Retinal pigment epithelial cell (primary cell): ENCODE measurements at places on chromosomes 5 and 9.
A peak's percentile ranks its signal among the peaks of the same experiment; 100 is the strongest.

DNA sequence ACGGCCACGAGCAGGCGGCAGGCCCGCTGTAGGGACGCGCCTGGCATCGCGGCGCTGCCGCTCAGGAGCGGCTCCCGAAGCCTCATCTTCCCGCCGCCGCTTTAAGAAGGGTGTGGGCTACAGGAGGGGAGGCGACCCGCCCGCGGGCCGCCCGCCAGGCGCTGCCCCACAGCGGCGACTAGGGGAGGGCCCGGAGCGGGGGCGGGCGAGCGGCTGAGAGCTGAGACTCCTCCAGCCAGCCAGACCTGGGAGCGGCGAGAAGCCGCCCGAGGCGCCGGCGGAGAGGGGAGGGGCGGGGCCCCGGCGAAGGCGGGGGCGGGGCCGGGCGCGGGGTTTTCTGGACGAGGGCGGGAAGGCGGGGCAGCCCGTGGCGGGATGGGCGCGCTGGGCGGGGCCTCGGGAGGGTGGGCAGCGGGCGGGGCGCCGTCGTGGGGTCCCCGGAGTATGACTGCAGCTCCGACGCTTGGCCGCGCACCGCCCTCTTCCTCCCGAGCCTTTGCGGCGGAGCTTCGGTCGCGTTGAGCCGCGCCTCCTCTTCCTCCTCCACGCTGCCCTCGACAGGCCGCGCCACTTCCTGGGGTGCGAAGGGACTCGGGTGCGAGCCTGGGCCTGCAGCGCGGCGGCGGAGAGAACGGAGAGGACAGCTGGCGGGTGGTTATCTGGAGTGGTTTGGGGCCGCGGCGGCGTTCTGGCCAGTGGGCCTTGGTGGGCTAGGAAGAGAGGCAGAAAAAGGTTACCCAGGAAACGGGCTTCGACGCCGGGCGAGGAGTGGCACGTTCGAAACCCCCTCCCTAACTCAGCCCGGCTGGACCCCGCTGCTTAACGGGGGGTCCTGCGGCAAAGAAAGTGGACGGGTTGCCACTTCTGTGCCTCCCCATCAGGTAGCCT, at the start of gene B4GALT1:
TSS of gene B4GALT1 (minus strand) at position 253 of the 888 bp plus-strand sequence. CDS start at position 86, 167 bp downstream.
- peak; percentile 68 for DNase-seq

DNA sequence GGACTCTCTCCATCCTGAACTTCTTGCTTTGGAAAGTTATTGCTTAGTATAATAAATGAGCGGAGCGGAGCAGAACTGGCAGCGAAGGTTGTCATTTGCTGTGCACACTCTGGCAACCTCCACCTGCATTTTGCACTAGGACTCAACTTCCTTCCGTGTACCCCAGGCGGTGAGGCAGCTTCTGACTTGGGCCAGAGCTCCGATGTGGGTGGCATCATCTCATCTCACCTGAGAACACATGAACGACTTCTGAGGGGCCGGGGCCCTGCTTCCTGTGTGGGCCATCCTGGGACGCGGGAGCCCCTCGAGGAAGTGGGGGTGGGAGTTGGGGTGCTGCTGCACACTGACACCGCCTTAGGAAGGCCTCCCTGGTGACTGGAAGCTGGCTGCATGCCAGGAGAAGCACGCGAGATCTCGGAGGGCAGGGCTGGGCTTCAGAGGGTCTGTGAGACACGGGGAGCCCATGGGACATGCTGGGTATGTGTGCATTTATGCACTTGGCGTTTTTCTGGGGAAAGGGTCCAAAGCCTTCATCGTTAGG, 56.5 kb upstream of the COL5A1 start:
- DNase-seq: no peak

DNA sequence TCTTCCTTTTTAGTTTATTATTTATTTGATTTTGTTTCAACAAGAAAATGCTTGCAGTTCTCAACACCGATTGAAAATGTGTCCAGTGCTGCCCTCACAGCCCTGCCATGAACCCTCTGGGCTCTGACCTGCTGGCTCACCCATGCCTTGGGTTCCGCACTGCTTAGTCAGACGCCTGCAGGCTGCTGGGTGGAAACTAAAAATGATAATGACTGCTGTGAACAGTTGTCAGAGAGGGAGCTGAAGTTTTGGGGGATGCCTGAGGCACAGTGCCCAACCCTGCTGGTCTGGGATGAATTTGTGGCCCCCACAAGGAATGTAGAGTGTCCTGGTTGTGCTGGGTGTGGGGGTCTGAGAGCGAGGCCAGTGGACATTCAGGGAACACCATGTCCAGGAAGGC, 22.2 kb upstream of the CFAP157 start:
- no peak for DNase-seq

DNA sequence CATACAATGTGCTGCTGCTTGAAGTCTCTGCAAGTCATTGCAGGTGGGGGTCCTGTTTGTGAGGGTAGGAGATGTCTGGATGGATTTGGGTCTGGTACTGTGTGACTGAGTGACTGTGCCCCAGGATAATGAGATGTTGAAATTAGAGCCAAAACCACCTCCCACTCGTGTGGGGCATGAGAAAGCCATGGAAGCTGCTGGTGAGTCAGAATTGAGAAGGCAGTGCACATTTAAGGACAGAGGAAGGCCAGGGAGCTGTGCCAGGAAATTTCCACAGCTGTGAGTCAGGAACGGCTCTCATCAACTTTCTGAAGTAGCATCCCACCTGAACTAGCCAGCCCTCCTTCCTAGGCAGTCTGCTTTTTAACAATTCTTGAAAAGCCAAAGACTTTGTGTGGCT, 229.8 kb downstream of the DRD1 start:
- peak; percentile 44 for DNase-seq

DNA sequence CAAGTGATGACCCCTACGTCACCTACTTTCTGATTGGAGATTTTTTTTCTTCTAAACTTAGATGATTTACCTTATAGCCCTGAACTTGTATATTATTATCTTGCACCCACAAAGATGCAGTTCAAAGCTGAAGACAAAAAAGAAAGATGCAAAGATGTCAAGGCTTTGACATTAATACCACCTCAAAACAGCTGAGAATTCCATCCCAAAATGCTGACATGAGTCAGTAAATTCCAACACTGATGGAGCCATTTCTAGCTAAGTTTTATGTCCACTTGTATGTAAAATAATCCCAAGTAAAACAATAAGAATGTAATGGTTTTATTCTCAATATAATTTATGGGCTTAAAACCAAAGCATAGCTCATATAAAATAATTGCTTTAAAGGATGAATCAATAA, 91.5 kb upstream of the CDH9 start:
- no peak for DNase-seq

- no peak for DNase-seq
Observed at GRCh38 chr5:105057001-105057436, 1494.4 kb upstream of the NUDT12 start.

DNA sequence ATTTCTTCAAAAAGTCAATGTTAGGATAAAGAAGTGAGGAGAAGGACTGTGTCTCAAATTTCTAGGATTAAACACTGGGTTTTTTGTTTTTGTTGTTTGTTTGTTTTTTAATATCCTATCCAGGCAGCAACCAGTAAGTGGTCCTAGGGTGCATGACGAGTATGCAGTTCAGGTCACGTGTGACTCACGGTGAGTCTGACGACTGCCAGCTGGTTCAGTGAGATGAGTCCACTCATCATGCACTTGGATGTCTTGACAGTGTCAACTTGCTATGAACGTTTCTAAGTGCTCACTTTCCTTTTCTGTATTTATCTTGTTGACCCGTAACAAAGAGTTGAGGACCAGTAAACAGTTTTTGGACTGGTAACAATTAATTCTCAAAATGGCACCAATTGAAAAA, 32.7 kb downstream of the ATG10 start:
- DNase-seq: no peak

DNA sequence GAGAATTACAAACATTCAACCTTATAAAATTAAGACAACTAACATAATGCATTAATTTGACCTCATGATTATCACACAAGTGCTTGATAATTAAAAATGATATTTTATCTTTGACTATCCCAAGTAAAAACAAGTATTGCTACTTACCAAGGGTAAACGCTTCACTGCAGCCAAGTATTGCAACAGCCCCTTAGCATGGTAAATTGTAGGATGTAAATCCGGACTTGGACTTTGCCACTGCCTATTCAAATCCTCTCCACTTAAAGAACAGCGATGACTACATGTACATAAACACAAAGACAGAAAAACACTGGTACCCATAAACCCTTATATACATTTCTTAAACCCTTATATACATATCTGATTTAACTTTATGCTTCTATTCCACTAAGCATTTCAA, 155.1 kb downstream of the AGTPBP1 start:
- DNase-seq: no peak

DNA sequence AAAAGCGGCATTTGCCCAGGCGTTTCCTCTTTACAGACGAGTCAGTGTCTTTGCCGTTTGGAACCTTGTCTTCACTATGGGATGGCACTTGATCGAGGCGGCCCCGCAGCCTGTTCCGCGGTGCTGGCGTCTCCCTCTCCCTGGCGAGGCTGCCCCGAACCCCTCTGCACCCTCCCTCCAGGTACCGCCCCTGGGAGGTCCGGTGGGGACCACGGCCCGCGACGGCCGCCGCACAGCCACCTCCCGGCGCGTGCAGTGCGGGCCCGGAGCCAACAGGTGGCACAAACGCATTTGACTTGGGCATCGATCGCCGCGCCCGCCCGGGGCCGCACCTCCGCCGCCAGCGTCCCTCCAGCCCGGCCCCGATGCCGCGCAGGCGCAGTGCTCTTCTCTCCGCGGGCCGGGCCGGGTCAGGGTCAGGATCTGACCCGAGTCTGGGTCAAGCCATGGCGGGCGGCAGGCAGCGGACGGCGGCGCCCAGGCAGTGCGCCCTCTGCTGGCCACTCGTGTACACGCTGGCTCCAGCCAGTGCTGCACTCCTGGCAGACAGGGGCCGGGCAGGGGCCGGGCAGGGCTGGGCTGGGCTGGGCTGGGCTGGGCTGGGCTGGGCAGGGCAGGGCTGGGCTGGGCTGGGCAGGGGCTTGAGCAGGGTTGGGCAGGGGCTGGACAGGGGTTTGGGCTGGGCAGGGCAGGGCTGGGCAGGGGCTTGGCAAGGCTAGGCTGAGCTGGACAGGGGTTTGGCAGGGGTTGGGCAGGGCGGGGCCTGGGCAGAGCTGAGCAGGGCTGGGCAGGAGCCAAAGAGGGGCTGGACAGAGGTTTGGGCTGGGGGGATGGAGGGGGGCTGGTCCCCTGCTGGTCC, 155.8 kb upstream of the IRX4 start:
- DNase-seq: no peak

DNA sequence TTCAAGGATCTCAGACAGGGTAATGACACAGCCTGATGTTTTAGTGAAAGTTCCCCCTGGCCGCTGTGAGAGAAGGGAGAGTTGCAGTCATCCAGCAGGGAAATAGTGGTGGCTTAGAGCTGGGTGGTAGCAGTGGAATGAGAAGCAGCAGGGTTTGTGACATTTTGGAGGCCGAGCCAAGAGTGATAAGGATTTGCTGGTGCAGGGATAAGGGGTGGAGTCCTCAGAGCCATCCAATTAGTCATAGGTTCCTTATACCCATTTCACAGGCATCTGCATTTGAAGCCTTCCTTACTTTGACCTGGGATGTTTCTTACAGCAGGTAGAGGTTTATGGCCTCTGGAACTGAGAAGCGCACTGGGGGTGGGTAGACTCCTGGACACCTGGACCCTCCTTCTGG, 12.8 kb downstream of the JADE2 start:
- no peak for DNase-seq

DNA sequence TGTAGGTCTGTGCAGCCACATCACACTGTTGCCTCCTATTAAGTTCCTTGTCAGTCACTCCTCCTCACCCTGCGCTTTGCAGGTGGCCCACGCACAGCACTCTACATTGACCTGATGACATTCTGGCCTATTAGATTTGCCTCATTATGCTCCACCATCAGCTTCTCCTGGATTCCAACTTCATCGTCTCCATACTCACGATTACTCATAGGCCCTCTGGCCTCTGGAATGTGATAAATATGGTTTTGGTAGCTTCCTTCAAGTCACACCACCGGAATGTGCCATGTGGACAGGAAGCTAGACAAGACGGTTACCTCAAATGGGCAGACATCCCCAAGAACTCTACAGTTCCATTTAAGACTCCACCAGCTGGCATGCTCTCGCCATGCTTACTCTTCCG, 158.0 kb upstream of the LHFPL2 start:
- DNase-seq: peak; percentile 34

DNA sequence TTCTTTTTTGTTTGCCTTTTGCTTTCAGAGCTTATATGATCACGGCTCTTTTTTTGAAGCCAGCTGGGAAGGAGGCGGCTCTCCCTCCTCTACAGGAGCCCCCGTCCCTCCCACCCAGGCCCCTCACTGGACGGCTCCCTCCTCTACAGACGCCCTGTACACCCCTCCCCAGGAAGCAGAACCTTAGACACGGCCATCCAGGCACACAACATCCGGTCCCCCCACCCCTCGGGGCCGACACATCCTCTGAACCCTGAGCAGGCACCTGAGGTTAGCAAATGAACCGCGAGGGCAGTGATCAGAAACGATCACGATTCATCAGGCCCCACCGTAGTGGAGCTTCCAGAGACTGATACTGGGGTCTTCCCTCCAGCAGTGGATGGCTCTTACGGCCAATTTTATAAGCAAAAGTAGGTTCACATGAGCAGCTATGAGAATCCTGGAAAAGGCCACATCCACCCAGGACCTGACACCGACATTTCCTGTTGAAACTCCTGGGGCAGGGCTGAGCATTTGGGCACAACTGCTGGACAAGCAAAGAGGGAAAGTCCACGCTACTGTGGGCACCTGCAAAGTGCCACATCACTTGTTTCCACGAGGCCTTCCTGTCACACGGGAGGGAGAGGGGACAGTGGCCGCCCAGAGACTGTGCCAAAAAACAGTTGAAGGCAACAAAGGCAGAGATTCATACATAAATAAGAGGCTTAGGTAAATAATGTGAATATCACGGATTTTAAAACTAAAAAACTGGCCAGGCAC, 78.9 kb downstream of the SEMA4D start:
- no peak for DNase-seq

GRCh38 chr5:154117930-154118329, 72.6 kb upstream of the GALNT10 start:
- no peak for DNase-seq

- DNase-seq: no peak
Observed at GRCh38 chr5:67390935-67391334, 194.3 kb upstream of the CD180 start.

- peak; percentile 31 for DNase-seq
Observed at GRCh38 chr5:168826246-168826725, 247.1 kb upstream of the PANK3 start.

DNA sequence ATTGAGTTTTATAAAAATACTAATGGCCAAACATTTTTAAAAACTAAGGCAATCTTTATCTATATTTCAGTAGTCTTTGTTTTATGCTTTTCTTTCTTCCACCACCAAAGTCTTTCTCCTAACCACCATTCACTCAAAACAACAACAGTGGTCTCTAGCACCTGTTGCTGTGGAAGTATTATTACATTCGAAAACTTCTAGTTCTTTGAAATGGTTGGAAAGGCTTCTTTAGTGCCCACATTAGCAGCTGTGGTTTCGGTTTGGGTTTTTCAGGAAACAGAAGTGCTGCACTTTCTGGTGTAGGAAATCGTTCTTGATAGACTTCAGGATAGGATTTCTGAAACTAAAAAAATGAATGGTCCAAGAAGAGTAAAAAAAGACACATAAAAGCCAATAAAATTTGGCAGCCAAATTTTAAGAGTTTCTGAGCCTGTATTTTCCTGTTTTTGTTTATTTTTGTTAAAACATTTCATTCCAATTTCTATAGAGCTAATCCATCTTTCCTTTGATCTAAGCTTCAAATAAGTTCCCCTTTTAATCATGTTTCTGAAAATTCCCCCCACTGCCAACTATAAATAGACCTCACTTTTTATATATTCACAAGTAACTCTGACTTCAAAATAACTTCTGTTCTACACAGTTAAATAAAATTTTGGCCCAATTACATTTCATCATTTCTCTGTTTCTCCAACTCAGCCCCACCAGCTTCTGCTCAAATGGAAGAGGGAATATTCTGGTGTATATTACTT, 102.2 kb downstream of the DEPDC1B start:
- no peak for DNase-seq
